ENCODE measurements at places on chromosomes 3 and 15.

GRCh38 chr3:143410259-143410658 is 290.7 kb downstream of the CHST2 start:
- no peak for DNase-seq

GRCh38 chr3:126896968-126897367 is 85.9 kb upstream of the PLXNA1 start:
- DNase-seq: no peak

DNA sequence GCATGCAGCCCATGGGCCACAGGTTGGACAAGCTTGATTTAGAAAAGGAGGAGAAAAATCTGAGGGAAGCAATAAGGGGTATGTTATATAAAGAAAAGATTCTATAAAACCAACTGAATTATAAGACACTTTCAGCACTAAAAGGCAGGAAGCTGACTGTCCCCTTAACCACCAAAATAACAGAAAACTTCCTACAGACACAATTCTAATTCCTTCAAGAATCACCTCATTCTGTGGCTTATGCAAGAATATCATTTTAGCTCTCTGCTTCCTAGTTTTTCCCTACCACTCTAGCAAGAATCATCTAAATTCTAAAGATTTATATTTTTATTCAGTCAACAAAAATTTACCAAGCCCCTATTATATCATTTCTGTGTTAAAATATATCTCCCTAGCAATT is 6.3 kb downstream of the STAG1 start:
- no peak for DNase-seq

DNA sequence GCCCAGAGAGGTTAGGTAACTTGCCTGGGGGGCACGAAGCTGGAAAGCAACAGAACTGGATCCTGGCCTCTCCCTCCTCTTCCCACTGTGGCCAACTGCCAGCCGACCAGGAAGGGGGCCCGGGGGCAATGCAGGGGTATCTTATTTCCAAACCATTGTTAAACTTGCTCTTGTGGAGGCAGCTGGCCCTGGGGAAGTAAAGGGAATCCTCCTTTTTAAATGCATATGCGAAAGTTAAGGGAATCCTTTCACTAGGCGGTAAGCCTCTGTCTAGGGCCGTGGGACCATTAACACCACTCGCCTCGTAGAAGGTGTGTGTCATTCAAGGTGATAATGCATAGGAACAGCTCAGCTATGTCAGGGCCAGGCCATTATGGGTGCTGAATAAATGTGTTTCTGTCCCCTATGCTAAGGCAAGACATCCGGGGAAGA is 68.6 kb downstream of the ST6GAL1 start:
- DNase-seq: no peak

GRCh38 chr3:4507024-4507596 is 14.0 kb downstream of the ITPR1 start:
- no peak for DNase-seq

Measured in DMS53 (cell line).